ENCODE measurements at places on chromosomes 6 and 20.
A peak's percentile ranks its signal among the peaks of the same experiment; 100 is the strongest.

- no peak for DNase-seq
Observed at GRCh38 chr6:138278326-138278725, 60.0 kb upstream of the PBOV1 start.

GRCh38 chr20:47502271-47503239 lies 868 bp downstream of the NCOA3 start:
- DNase-seq: no peak

GRCh38 chr6:102679865-102680264 lies 1286.4 kb downstream of the GRIK2 start:
- DNase-seq: no peak

GRCh38 chr6:163355426-163355991 lies 59.0 kb upstream of the QKI start:
- DNase-seq: peak; percentile 21

DNA sequence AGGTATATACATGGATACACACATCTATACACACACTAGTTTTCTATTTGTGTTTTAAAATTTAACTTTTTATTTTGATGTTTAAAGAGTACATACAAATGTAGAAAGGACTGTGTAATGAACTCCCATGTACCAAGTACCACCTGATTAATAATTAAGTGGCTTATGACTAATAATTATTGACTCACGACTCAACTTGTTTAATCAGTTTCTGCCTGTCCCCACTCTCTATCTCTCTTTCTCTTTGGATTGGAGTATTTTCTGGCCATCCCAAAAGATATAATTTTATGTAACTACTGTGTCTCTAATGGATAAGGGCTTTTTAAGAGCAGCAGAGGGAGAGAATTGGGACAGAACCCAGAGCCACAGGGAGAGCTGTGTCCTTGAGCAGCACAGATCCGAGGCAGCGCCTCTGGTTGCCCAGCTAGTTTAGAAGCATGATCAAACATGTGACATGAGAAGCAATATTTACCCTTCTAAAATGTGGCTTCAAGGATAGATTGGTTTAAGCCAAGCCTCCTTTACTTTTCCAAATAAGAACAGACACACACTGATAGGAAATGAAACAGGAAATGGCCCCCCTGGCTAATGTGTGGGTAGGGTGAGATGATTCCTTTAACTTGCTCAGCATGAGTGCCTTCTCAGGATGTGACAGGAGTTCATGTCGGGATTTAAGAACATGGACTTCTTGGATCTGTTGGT lies 81.0 kb downstream of the ERMARD start:
- DNase-seq: no peak

- no peak for DNase-seq
Observed at GRCh38 chr6:24431045-24431451, 28.3 kb downstream of the MRS2 start.

GRCh38 chr20:38202982-38203293 lies 37.9 kb upstream of the TGM2 start:
- DNase-seq: no peak

GRCh38 chr20:51597389-51598231 lies 55.1 kb upstream of the NFATC2 start:
- no peak for DNase-seq

DNA sequence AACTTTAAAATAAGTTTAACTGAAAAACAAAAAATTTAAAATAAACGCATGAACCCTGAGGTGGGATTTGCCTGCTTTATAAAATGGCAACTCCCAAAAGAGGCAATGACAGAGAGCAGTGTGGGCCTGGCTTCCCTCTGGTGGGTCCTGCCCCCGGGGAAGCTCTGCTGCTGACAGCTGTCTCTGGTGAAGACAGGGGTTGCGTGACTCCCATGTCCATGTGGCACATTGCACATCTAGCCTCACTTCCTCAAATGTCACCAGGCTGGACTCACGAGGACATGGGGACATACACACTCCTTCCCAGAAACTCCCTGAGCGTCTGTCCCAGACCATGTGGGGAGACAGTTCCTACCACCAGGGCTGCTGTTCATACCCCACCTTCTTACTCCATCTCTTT lies 66.2 kb downstream of the ABHD12 start:
- DNase-seq: no peak

DNA sequence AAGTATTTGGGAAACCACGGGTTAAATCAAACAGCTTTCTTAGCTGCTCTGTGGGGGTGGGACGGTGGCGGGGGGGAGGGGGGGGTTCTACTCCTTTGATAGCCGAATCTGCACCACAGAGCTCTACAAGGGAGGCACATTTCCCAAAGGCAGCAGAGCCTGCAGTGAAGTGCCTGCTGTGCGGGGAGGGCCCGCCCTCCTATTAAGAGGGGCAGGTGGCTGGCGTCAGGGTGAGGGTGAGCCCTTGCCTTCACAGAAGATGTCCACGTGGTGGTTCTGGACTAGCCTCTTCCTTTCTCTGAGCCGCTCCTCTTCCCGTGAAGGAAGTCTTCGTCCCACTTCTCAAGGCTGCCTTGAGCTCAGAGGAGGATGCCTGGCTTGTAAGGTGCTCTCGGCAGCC lies 174.9 kb upstream of the THBS2 start:
- DNase-seq: no peak

DNA sequence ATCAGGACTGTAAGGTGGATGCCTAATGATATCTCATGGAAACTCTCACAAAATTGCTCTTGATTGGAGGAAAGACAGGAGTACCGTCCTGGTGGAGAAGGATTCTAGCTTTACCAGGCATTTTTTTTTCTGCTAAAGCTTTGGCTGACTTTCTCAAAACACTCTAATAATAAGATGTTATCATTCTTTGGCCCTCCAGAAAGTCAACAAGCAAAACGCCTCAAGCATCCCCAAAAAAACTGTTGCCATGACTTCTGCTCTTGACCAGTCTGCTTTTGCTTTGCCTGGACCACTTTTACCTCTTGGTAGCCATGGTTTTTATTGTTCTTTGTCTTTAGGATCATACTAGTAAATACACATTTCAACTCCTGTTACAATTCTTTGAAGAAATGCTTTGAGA lies 55.5 kb upstream of the RUNX2 start:
- DNase-seq: no peak

GRCh38 chr20:52461582-52461981 lies 270.0 kb upstream of the ZFP64 start:
- no peak for DNase-seq

All from retinal pigment epithelial cell (primary cell).